Fibroblast of gingiva (primary cell): ENCODE measurements at places on chromosomes 2 and 18.

DNA sequence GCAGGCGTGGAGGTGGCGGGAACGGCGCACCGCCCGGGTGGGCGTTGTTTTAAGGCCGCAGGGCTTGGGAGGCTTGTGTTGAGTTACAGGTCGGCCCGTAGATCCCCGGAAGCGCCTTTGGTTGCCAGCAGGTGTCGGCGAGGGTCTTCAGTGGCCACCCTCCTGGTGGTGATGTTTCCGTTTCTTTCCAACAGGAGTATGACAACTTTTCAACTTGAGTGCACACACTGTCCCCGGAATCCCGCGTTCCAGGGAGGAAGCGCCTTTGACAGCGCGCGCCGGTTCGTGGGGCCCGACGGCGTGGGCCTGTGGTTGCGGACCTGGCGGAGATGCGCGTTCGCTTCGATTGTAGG, 1.0 kb upstream of the HDAC4 start:
- DNase-seq, result peak; percentile 23

DNA sequence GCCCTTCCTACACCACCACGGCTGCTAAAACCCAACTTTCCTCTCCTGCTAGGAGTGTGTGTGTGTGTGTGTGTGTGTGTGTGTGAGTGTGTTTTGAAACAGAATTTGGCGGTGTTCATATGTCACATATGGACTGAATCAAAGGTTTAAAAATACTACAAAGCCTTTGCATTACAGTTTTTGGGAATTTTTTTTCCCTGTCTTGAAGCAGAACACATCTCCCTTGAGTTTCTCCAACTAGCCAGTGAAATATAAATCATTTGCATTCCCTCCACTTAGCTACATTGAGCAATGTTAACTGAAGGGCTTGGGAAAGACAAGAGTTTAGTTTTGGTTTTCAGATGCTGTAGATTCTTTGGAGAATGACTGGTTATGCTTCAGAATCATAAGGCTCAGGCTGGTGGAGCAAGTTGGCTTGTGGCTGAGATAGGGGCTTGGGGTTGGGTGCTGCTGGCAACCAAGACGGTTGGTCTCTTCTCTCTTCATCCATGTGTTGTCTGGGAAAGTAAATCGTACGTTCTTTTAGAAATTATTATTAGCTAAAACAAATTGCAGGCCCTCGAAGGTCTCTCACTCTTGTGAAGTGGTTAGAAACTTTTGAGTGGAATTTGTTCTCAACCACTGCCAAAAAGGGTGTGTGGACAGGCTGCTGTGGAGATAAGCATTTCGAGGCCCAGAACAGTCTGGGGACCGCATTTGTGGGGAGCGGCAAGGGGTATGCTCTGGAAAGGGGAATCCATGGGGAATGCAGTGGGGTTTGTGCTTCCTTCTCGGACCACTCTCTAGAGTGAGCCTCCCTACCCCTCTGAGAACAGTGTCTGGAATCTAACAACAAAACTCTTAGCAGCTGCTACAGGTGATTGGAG, 1.4 kb downstream of the NRP2 start:
- DNase-seq, result peak; percentile 92

DNA sequence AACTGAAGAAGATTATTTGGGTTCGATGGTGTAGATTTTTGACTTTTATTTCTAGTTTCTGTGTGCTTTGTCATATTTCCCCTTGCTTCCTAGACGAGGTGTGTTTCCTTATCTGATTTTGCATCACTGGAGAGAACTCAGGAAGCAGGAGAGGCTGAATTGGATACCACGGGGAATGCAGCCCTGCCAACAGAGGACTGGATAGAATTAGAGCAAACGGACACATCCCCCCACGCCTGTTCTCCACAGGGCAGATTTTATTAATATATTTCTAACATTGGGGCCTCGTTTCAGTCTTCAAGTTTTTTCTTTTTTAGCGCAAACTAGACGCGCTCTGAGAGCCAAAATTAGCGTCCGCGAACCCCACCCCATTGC, 678 bp upstream of the VAPA start:
- no peak for DNase-seq

- no peak for DNase-seq
These were observed 8.1 kb upstream of the CXCR4 start for GRCh38 chr2:136126021-136126420.
